Suppressor macrophage (primary cell): ENCODE measurements at places on chromosomes 5 and 9.

- no peak for DNase-seq
Measured at GRCh38 chr5:169691471-169691870, 54.4 kb downstream of the DOCK2 start.

DNA sequence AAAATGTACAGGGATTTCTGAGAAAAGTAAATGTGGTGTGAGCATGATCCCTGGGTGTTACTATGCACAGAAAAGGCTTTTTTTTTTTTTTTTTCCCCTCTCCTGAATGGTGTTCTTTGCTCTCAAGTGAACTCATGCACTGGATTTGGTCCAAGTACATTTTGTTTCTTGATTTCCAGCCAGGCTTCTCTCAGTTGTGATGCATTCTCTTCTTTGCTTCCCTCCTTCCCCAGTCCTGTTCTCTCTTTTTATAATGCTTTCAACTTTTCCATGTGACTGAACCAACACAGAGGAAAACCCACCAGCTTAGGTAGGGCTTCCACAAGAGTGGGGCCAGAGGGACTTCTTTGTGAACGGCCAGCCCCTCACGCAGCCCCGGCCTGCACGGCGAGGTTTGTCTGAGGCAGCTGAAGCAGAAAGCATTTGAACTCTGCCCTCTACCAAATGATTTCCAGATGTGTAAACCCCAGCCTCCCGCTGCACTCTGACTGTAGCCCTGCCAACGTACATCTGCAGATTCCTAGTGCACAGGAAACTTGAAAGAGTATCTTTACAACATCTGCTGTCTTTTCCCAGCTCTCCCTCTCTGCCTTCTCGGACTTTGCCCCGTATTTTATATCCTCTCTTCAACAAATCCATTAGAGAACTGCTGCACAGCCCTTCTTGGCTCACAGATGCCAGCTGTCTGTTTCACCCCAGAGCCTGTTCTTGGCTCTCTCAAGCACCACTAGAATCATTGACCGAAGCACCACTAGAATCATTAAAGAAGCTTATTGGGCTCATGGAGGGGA is 71.8 kb upstream of the CD180 start:
- no peak for DNase-seq

DNA sequence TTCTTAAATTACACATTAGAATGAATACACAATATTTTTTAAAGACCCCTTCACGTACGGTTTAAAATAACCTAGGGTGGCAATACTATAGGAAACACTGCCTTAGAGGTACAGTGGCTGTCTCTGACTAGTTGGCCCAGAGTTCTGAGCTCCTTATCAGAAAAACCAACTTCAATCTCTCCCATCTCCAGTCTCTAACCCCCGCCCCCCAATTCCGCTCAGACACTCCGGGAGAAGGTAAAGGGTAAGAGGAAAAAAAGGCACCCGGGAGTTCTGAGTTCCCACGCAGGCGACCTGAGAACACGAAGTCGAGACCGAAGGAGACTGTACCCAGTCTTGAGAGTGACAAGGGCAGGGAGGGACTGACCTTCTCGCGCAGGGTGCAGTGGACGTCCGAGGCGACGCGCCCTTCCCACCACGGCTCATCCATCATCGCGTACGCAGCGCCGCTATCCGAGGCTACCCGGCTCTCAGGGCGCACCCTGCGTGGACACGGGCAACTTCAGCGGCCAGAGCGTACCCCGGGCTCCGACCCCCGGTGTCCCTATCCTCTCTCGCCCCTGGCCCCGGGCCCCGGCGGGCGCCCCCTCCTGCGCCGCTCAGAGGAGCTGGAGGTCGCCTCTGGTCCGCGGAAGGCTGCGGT is 752 bp downstream of the CCNJL start:
- DNase-seq: no peak

GRCh38 chr9:87696641-87697040 is 29.3 kb upstream of the CTSL start:
- no peak for DNase-seq
